ENCODE measurements at places on chromosomes 16 and 17.

DNA sequence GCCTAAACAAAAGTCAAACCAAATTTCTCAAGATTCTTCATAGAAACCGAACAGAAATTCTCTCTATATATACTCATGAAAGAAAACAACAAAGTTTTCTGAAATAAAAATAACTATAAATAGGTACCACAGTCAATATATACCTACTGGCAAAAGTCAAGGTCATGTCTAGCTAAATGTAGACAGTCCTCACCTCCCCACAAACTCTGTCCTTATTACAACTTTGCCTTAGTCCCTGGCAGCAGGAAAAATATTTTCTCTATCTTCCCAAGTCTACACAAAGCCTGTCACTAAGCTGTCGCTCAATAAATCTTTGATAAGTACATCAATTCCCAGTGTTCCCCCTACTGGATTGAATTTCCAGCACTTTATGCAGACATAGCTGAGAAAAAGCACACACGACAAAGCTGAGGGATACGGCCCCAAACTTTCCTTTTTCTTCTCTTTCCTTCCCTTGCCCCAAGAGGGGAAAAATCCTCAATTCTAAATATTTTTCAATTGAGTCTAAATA is 2.7 kb downstream of the CFAP20 start:
- DNase-seq, result no peak

DNA sequence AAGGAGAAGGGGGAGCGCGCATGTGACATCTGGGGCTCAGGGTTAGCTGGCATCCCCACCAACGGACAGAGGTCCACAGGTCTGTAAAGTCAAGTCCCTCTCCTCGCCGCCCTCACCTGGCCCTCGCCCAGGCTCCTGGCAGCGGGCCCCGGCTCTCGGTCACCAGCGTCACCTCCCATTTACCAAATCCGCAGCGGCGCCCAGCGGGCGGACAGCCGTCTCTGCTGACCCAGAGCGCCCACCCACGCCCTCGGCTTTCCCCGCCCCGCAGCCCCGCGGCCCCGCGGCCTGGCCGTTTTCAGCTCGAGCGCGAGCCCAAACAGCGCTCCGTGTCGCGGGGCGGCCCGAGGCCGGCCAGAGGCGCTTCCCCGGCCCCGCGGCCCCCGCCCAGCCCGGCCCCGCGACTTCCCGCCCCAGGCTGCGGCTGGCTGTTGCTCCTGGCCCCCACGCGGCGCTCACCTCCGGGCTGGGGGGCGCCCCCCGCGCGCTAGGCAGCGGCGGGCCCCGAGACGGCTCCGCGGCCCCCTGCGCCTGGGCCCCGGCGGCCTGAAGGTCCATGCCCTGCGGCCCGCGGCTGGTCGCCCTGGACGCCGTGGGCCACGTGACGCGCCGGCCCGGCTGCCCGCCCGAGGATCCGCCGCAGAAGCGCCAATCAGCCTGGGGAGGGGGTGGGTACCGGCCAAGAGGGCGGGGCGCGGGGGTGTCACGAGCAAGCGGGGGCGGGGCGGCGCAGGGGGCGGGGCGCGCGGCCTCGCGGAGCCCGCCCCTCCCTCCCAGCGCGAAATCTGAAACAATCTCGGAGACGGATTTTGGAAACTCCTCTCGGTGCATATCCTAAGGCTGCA is at the start of gene COPRS:
Gene COPRS (minus strand): TSS at position 603 of the 845 bp plus-strand sequence. CDS start 45 bp downstream, at position 558.
- DNase-seq, result peak; percentile 89

DNA sequence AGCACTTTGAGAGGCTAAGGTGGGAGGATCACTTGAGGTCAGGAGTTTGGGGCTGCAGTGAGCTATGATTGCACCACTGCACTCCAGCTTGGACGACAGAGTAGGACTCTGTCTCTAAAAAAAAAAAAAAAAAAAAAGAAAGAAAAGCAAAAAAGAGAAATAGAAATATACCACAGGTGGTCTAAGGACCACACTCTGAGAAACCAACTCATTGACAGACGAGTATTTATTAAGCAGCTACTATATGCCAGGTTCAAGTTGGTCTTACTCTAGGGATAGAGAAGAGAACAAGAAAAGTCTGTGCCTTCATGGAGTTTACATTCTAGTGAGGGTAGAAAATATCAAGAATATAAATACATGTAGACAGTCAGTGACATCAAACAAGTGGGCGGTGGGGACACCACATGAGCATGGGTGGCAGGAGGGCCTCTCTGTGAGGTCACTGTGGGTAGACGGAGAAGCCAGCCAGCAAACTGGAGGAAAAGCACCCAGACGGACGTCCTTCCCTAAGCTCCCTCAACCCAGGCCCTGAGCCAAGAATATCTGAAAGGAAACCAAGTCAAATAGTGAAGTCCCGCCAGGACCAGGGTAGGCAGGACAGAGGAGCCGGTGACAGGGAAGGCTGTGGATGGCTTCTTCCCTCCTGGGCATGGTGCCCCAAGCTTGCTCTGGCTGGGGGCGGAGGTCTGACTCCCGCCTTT is 4.7 kb downstream of the CDIPT start:
- DNase-seq, result no peak

DNA sequence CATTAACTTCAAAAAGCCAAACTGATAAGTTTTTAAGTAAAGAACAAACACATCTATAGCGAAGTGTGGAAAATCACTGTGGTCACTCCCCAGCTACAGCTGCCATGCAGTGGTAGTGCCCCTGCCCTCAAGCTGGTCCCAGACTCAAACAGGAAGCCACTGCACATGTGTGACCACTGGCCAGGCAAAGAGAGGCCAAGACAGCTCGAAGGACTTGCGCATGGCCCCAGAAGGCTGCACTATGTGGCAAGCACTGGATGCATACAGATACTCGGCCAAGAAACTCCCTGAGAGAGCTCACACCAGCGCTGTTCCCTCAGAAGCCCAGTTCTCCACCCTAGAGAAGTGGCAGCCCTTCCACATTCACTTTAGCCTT is 82.4 kb downstream of the ANKRD11 start:
- DNase-seq, result no peak

GRCh38 chr17:19720631-19721426 is 4.4 kb upstream of the SLC47A2 start:
- DNase-seq, result no peak

GRCh38 chr16:13397126-13397525 is 495.7 kb downstream of the SHISA9 start:
- no peak for DNase-seq

DNA sequence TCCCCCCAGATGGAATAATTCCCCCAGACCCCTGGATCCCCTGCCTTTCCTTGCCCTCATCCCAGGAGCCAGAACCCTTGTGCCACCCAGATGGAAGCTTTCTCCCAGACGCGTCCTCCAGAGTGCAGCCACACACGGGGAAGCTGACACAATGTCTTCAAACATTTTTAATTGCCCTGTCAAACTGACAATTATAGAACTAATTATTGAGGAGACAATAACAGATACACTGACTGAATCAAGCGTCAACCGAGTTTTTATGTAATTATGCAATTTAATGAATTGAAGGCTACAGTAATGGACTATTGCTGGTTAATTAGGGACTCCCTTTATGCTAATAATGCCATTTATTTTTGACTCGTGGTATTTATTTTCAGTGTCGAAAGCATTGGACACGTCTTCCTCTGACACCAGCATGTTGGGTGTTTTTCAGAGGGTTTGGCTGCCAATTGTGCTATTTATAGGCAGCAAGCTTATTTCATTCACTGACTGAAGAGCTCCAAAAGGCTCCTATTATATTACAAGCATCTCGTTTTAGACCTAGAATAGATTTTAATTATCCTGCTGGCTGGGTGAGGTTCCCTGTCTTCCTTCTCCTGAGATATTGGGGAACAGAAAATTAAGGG is 298.2 kb upstream of the C16orf82 start:
- no peak for DNase-seq

DNA sequence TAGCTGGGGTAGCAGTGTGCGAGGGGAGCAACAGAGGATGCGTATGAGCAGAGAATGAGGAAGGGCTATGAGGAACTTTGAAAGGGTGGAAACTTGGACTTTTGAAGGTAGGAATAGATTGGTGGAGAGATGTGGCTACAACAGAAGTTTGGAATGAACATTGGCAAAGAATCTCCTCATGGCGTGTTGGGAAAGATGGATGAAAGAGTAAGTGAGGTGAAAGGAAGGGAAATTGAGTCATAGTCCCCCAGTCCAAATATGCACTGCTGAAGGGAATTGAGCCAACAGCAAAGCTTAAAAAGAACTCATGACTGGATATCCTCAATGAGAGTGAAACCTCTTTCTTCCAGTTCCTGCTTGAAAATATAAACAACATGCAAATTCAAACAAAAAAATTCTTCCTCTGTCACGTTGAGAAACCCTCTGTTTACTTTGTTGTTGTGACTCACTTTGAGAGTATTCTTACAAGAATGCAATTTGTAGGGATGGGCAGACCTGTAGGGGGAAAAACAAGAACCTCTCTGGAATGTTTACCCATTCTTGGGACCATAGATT is 313.2 kb upstream of the KCNJ16 start:
- DNase-seq, result no peak

- DNase-seq, result no peak
Measured at GRCh38 chr17:57984936-57985674, 2.9 kb downstream of the VEZF1 start.

- no peak for DNase-seq
Measured at GRCh38 chr16:51723036-51723724, 572.1 kb upstream of the SALL1 start.

DNA sequence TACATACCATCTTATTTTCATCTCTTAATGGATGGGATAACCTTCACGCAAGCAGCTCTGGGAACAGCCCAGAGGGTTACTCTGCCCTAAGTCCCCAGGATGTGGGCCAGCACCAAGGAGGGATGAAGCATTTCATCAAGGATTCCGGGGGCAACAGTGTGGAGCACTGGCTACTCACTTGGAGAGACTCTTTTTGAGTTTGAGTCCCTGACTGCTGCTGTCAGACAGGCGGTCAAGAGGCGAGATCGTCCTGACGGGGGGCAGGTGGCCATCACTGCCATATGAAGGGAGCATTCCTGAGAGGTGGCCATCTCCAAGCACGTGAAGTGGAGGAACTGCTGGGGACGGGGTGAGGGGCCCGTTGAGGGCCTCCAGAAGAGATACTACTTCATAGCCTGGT is 18.1 kb upstream of the FOXJ1 start:
- DNase-seq, result no peak

GRCh38 chr17:42246515-42246914 is 29.7 kb downstream of the STAT5B start:
- no peak for DNase-seq

DNA sequence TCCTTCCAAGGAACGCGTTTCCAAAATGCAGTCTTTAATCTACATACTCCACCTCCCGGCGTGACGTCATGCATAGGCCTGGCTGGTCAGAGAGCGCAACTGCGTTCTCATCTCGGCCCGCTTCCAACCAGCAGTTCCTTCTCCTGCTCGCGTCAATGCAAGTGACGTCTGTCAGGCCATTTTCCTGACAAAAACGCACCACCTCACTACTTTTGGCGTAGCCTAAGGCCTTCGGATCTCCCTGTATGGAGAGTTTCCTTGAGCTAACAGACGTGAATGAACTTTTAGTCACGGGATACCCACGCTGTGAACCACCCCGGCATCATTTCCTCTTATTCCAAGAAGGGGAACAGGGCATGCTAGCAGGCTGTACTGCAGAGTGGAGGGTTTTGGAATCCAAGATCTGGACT is 25.0 kb downstream of the TEX14 start:
- DNase-seq, result no peak

- DNase-seq, result no peak
Measured at GRCh38 chr16:85276721-85277120, 164.4 kb upstream of the CIBAR2 start.

DNA sequence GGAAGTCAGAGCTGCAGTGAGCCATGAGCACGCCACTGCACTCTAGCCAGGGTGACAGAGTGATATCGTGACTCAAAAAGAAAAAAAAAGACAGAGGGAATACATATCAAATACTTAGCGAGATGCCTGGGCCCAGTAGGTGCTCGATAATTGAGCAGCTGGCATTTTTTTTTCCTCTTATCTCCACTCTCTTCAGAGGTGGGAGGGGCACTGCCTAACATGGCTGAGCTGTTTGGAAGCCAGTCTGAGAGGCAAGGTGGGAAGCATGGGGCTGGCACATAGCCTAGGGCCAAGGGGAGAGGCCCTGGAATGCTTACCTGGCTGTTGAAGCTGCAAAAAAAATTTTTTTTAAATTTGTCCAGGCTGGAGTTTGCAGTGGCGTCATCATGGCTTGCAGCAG is 38.4 kb downstream of the HIC1 start:
- DNase-seq, result no peak

DNA sequence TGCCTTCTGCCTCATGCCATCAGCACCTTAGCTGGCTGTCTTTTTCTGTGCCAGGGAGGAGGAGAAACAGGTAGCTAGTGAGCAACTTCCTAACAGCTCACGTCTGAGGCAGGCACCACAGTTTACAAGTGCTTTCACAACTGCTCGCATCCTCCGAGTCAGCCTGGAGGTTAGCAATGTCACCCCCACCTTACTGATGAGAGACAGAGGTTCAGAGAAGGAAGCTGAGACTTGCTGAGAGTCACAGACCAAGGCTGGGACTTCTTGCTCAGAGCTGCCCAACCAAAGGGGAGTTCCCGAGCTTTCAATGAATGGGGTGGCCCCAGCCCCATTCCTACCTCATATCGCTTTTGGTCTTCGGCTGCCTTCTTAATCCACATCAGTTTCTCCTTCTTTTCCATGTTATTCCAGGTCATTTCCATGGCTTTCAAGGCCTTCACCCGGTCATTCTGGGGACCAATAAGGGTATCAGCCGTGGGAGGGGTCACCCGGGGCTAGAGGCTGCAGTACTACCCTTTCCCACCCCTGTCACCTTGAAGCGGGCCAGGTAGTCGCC is 9.6 kb downstream of the UBTF start:
- DNase-seq, result peak; percentile 72

DNA sequence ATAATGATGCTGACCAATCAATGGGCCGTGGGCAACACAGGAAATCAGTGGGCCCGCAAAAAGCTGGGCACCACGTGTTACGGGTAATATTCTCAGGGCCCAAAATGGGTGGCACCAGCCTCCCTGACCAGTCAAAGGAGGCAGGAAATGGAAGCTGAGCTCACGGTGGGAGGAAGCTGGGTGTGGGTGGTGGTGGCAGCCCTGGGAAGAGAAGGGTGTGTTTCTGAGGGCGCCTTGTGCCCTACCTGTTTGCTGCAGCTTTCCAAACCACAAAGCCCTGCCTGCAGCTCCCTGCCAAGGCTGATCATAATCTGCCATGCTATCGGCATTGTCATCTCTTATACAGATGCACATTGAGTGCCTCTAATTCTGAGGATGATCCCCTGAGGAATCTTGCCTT is 457.9 kb downstream of the SLC39A11 start:
- DNase-seq, result no peak

DNA sequence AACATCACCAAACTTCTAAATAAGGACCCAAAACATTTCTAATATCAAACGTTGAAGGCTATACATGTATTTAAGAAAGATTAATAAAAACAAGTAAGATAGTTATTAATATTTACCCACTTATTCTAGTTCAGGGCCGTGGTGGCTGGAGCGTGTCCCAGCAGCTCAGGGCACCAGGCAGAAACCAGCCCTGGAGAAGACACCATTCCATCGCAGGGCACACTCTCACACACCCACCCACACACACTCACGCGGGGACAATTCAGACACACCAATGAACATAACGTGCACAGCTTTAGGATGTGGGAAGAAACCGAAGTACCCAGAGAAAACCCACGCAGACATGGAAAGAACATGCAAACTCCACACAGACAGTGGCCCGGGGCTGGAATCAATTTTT is 13.5 kb downstream of the C17orf67 start:
- DNase-seq, result no peak

- no peak for DNase-seq
Measured at GRCh38 chr16:74304164-74304834, 7.7 kb downstream of the PSMD7 start.

- no peak for DNase-seq
Measured at GRCh38 chr17:71724339-71724738, 396.5 kb upstream of the SOX9 start.

- DNase-seq, result no peak
Measured at GRCh38 chr17:80106176-80106575, 4.8 kb downstream of the GAA start.
